Omental fat pad (tissue), 4 donors: ENCODE measurements at places on chromosomes 1 and 21. TPM values are rescaled to one million over a fixed set of nuclear protein-coding genes. Genes with fewer than 3 reads are reported as not detected.

GRCh38 chr1:31429583-31429982, 16.6 kb downstream of the SERINC2 start:
- no peak for DNase-seq

DNA sequence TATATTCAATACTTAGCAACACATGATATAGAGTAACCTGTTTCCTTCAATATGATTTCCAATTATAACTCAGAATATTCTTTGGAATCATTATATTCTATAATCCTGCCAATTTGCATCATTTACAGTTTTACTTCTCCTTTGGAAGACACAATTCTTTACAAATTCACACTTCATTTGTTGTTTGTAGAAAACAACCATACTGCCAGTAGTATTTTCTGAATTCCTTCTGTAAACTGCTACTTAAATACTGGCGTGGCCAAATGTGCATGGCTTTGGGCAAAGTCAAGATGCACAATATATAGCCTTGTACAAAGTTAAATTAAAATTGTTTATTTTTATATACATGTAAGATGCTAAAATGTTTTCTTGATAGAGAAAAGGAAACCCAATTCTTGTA, 687.1 kb upstream of the NEGR1 start:
- DNase-seq, result no peak

DNA sequence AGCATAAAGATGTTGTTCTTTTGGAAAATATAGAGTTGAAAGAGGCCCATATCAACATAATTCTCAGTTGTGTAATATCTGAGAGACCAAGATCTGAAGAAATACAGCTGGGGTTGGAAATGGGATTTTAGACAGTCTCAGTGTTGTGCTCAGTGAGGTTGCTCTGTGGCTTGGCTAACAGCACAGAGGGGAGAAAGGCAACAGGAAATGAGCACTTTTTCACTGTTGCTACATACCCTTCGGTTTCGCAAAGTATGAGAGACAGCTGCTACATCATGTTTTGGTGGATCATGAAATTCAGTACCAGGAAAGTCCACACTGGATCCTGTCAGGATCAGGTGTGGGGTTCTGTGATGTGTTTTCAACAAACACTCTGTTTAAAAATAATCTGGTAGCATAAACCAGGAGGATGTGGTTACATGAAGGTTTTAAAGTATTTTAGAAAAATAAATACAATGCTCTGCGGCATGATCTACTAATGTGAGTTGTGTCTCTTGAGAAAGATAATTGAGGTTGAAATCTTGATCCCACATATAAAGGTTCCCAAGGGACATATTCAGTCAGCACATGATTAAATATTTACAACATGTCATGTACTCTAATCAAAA, 7.0 kb upstream of the GPR88 start:
- DNase-seq, result no peak

GRCh38 chr1:3910857-3911845, 11.1 kb upstream of the C1orf174 start:
- DNase-seq, result no peak

- DNase-seq, result no peak
Observed at GRCh38 chr1:67192902-67193301, 26.6 kb downstream of the IL23R start.

DNA sequence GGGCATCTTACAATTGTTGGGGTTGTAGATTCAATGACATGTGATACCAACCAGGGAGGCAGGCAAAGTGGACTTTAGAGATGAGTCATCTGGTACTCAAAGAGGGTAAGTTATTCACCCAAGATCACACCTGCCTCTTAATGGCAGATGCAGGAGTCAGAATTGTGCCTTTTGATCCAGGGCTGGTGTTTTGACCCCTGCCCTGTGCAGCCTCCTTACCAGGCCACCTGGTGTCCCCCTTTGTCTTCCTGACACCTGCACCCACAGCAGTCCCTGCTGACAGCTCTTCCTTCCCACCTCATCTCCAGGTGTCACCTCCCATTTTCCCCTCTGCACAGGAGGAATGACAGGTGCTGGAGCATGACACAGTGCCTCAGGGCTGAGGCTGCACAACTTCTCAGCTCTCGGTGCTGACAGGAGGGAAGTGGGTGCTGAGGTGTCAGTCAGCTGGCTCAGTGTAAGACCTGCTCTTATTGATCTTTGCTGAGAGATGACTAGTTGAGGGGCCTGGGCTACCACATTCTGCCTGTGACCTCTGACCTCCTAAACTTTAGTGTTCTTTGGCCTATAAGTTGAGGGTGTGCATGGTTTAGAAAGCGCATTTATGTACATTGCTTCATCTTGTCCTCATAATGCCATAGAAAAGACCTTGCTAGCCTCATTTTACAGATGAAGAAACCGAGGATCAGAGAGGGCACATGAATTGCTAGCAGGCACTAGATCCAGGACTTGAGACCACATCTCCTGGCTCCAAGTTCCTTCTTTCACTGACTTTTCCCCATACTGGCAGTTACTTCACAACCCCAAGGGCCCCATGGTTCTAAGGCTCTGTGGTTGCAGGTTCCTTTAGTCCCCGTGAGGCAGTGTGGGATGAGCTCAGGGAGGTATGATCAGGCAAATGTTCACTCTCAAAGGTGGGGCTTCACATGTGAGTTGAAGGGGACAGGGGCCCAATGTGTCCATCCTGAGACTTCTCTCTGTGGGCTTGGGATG, 31.3 kb downstream of the CACNA1E start:
- no peak for DNase-seq

The OR6K3 gene
- total RNA-seq, result not detected

- DNase-seq, result no peak
Observed at GRCh38 chr1:225763716-225764548, 13.7 kb upstream of the SRP9 start.

DNA sequence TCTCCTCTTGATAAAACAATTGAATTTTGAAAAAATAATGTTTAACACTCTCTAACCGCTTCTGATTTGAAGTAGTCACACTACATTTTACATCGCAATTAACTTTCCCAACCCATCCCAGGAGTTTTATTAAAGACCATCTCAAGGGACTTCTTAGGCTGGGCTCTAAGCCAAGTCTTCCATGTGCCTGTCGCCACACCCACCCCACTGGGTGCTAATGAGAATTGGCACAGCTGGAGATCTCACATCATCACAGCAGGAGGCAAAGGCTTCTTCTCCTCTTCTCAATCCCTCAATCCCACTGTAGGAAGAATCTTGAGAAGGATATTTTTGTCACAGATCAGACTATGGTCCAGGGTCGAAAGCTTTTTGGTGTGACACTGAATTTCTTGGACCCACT, 328.9 kb downstream of the NUF2 start:
- no peak for DNase-seq

DNA sequence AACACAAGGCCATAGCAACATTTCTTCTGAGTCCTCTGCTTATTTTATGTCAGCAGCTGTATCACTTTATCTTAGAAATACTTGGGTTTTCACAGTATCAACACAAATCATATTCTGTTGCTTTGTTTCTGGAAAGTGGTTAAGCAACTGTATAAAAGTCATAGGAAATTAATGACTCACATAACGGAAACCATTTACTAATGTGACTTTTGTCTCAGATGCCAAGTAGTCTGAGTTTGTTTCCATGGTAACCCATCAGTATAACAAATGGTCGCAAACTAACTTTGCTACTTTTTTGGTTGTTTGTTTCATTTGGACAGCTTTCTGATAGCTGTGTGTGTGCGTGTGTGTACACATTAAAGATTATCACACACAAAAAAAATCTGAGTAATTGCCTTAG, 31.1 kb downstream of the EEIG2 start:
- DNase-seq, result no peak

The MAGOH gene
- total RNA-seq, result 26.9 TPM

GRCh38 chr1:118948846-118949245, 39.3 kb downstream of the TBX15 start:
- DNase-seq, result no peak

DNA sequence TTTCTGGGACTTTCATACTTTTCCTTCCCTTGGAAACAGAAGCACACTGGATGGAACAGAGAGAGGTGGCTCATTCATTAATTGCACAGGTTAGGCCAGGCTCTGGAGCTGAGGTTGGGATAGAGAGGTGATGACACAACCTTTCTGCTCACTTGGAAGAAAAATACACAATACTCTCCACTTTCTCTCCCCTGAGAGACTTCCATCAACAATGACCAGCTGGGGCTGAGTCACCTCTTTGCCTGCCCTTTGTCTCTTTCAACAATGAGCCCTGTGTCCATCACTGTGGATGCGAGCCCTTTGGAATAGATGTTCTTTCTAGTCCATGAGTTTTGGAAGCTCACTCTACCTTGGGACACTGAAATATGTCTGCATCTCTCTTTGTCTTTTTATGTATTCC, 43.1 kb downstream of the ATP2B4 start:
- no peak for DNase-seq

GRCh38 chr1:204126956-204127355, 24.9 kb downstream of the ETNK2 start:
- DNase-seq, result no peak
